CD4-positive, alpha-beta T cell treated with Interleukin-12 subunit alpha and Interleukin-12 subunit beta, for 1 hour (primary cell): ENCODE measurements at places on chromosomes 4 and X.

GRCh38 chr4:159173886-159174285 is 71.0 kb downstream of the RAPGEF2 start:
- DNase-seq: no peak

DNA sequence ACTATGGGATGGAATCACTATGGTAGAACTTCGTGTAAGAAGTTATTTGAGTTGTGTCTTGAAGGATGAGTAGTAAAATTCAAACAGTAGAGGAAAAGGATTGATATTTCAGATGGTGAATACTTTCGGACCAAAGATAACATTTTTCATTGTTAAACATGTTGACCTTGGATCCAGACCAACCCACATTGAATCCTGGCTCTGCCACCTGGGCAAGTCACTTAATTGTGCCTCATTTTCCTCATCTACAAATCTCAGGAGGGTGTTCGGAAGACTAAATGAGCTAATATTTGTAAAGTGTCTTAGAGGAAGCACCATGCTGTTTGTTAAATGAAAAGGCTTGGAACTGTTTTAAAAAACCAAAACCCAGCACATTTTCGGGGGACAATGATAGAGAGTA is 1.4 kb upstream of the AIFM1 start:
- DNase-seq: no peak

GRCh38 chrX:124209792-124210576 is 122.5 kb upstream of the TEX13D start:
- DNase-seq: no peak

DNA sequence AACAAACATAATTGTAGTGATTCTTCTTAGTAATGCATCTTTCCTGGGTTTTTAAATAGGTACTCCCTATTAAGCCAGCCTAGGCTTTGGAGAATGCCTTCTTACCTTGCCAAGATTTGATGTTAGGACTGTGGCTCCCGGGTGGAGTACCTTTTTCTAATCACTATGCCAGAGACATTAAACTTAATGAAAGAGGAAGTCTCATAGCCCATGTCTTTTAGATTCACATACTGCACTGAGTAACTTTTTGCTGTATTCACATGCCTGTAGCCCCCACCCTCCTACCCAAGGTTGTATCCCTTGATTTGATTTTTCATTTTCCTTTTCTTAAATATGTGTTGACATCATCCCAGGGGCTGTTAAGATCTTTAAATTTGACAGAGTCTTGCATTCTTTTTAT is 104.2 kb upstream of the TLR2 start:
- no peak for DNase-seq

DNA sequence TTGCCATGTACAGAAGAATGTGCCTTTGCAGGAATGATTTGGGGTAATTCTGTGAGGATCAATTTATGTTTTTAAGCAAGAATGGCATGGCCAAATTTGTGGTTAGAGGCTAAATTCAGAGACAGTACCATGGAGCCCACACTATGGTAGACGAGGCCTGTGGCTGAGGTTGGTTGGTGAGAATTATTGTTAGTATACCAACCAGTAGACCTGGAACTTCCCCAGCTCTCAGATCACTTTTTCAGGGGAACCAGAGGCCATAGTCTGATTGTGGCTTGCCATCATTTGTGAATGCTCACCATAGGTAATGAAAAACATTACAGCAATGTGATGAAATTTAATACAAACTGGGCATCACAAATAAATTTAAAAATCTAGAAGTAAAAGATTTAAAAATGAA is 56.3 kb downstream of the SHISA3 start:
- no peak for DNase-seq

- DNase-seq: no peak
Measured at GRCh38 chrX:17579026-17579425, 158.3 kb upstream of the SCML1 start.

GRCh38 chr4:185535612-185536410 is 504 bp upstream of the PDLIM3 start:
- no peak for DNase-seq

GRCh38 chrX:38861489-38861888 is 60.2 kb downstream of the MID1IP1 start:
- DNase-seq: no peak

GRCh38 chr4:93788712-93789111 is 39.8 kb upstream of the ATOH1 start:
- DNase-seq: no peak

- DNase-seq: no peak
Measured at GRCh38 chrX:9860826-9861225, 74.6 kb downstream of the SHROOM2 start.

GRCh38 chrX:10110984-10111363 is 45.8 kb upstream of the CLCN4 start:
- peak; percentile 68 for DNase-seq

GRCh38 chr4:4729206-4729605 is 130.3 kb upstream of the MSX1 start:
- DNase-seq: no peak

- DNase-seq: no peak
Measured at GRCh38 chr4:32172086-32172485, 1451.9 kb downstream of the PCDH7 start.
